ENCODE measurements at places on chromosomes 5 and 9.

GRCh38 chr5:150560401-150561191, 52.7 kb downstream of the NDST1 start:
- DNase-seq, result peak; percentile 60

GRCh38 chr5:89397096-89397495, 514.1 kb upstream of the MEF2C start:
- no peak for DNase-seq

DNA sequence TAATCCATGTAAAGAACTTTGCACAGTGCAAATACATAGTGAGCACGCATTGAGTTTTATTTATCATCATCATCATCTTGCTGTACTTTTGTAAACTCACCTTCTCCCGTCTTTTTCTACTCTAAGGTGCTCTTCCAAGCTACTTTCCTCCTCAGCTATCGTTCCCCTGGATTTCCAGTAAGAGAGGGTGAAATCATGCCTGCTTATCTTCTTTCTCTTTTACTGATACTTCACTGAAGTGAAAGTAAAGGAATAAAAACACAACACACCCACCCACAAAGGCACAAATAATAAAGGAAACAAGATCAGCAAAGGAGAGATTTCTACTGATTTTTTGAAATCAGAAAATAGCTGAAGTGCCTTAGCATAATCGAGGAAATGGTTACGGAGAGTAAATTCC, 509.9 kb downstream of the RAB3C start:
- no peak for DNase-seq

DNA sequence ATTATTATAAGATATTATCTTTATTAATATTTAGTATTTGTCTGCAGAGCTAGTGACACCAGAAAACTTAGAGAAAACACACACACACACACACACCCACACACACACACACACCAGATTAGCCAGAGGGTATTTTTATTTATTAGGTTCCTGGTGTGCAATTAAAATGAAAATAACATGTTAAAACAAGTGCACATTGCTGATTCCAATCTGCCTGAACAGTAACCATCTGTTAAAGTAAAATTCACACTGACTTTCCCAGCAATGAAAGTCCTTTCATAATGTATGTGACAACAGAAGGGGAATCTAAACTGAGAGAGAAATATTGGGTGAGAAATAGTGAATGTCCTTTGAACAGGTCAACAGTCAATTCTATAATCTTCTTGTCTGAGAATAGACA, 2323.5 kb upstream of the ACO1 start:
- no peak for DNase-seq

- no peak for DNase-seq
These were observed 946 bp downstream of the ADCY2 start for GRCh38 chr5:7396713-7397454.

GRCh38 chr5:61534481-61535267, 202.6 kb downstream of the ZSWIM6 start:
- no peak for DNase-seq

DNA sequence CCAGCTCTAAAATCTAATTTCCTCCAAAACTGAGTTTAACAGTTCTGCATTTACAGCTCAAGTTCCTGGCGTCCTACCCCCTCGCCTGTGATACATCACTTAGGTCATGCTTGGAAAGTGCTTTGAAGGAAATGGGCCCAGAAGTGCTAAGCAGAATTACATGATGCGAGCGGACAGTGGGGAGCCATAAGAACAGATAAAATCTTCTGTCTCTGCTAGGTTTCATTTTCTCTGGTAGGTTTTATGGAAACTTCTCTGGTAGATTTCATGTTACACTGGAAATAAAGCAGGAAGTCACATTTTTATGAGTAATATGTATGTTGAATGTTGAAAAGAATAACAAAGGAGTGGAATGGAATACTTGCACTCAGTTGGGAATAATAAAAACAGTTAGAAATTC, 138.3 kb downstream of the ZDHHC21 start:
- no peak for DNase-seq

DNA sequence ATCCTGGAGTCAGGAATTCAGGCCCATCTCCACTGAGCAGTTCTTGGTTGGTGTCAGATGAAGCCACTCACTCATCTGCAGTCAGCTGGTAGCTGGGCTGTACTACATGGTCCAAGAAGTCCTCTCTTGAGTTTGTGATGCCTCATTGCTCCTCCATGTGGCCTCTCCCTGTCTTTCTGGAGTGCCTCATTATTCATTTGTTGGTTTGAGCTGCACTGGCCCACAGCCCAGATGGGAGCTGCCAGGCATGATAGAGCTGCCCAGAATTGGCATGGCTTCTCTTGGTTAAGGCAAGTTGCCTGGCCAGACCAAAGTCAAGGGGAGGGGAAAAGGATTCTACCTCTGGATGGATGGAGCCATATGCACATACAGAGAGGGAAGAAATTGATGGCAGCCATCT, 8.0 kb downstream of the PTCD2 start:
- no peak for DNase-seq

DNA sequence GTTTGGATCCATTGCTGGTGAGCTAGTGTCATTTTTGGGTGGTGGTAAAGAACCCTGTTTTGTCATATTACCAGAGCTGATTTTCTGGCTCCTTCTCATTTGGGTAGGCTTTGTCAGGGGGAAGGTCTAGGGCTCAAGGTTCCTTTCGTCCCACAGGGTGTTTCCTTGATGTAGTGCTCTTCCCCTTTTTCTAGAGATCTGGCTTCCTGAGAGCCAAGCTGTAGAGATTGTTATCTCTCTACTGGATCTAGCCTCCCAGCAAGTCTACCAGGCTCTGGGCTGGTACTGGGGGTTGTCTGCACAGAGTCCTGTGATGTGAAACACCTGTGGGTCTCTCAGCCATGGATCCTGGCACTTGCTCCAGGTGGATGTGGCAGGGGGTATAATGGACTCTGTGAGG, 145.9 kb downstream of the HINT1 start:
- DNase-seq, result no peak

DNA sequence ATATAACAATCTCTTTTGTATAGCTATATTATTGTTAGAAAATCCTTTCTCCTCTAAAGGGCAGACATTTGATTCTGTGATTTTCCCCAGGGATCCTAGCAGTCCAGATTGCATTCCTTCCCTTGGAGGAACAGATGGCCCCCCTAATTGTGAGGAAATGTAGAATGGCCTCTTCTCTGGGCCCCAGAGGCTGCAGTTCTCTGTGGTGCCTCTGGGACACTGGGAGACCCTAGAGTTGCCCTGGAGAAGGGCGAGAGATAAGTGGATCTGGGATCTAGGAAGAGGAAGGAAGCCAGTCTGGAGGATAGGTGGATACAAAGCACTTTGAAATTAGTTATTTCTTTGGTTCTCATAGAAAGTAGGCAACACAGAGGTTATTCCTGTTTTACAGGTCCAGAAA, 1.9 kb upstream of the HINT2 start:
- DNase-seq, result no peak

DNA sequence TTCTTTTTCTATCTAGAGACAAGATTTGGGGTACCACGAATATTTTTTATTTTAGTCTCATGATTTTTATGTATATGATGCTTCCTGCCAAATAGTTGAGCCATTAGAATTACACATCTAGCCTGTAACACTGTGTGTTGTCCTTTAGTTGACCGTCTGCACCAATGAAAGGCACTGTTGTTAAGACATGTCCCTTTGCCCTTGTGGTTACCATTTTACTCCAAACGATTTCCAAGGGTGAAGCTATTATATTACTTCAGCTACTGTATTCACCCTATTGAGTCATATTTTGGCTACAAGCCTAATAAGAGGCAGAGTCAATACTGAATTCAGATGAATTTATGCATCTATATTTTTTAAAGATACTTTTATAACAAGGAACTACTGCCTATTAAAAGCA, 207.6 kb downstream of the CETN3 start:
- no peak for DNase-seq

GRCh38 chr9:83582029-83582428, 40.9 kb upstream of the IDNK start:
- DNase-seq, result no peak

DNA sequence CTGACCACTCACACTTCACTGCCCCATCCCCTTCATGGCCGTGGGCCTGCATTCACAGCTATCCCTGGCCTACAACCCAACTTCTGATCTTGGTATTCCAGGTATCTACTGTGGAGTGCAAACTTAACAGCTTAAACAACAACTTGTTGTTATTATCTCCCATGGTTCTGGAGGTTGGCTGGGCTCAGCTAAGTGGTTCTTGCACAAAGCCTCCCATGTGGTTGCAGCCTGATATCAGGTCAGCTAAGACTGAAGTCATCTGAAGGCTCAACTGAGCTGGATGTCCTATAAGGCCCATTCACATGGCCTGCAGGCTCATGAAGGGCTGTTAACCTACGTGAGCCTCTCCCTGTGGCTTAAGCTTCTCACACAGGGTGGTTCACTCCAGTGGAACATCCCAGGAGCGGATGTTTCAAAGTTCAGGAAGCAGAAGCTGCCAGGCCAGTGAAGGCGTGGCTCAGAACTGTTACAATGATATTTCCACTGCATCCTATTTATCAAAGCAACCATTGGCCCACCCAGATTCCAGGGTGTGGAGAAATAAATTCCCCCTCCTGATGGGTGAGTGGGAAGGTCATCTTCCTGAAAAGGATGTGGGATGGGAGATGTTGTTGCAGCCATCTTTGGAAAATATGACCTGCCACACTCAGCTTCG, 30.0 kb upstream of the TRIO start:
- no peak for DNase-seq

- no peak for DNase-seq
These were observed 6.3 kb downstream of the TYRP1 start for GRCh38 chr9:12699529-12699928.

GRCh38 chr5:83270311-83270710, 193.0 kb downstream of the XRCC4 start:
- no peak for DNase-seq

GRCh38 chr9:570187-570586, 271.3 kb upstream of the DMRT1 start:
- DNase-seq, result no peak

GRCh38 chr5:80125022-80125961, 90.1 kb downstream of the THBS4 start:
- no peak for DNase-seq

GRCh38 chr5:37668524-37669047, 171.3 kb downstream of the GDNF start:
- DNase-seq, result peak; percentile 33

GRCh38 chr9:133897675-133898074, 94.4 kb downstream of the VAV2 start:
- DNase-seq, result no peak

DNA sequence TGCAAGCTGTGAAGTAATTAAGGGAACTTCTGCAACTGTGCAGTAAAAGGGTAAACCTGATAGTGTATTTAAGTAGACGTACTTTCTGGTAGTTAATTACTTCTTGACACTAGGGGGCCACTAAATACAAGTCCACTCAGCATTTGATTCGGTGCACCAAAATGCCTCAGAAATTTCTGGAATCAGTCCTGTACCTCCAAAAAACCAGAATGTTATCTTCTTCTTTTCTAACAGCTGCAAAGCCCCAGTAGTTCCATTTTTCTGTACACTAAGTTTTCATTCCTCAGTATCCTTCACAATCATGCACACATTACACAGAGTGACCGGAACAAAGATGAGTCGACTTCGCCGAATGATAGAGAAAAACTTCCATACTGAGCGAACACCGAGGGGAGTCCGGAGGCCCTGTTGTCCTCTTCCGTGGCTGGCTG, 484 bp downstream of the GFM2 start:
- DNase-seq, result no peak

- no peak for DNase-seq
These were observed 23.0 kb downstream of the GDNF start for GRCh38 chr5:37816883-37817282.

DNA sequence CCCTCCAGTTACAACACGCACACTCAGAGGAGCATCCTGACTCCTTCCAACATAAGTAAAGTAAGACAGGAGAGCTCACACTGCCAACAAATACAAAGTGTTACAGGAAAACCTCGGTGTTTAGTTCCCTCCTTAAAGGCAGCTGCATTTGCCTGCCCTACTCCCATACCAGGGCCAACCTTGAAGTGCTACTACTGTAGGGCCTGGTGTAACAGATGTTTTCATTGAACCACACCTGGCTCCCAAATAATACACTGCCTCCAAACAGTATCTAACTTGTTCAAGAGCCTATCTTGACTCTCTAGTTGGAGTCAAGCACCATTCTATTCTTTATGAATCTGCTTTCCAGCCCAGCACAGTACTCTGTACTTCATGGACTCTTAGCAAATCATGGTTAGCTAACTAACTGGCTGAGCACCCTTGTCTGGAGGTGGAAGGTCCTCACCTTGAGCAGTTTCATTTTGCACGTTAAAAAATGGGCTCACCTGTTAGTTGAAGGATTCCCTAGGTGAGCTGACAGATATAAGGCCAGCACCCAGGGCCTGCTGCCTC, 34.6 kb downstream of the TTC39B start:
- DNase-seq, result no peak

DNA sequence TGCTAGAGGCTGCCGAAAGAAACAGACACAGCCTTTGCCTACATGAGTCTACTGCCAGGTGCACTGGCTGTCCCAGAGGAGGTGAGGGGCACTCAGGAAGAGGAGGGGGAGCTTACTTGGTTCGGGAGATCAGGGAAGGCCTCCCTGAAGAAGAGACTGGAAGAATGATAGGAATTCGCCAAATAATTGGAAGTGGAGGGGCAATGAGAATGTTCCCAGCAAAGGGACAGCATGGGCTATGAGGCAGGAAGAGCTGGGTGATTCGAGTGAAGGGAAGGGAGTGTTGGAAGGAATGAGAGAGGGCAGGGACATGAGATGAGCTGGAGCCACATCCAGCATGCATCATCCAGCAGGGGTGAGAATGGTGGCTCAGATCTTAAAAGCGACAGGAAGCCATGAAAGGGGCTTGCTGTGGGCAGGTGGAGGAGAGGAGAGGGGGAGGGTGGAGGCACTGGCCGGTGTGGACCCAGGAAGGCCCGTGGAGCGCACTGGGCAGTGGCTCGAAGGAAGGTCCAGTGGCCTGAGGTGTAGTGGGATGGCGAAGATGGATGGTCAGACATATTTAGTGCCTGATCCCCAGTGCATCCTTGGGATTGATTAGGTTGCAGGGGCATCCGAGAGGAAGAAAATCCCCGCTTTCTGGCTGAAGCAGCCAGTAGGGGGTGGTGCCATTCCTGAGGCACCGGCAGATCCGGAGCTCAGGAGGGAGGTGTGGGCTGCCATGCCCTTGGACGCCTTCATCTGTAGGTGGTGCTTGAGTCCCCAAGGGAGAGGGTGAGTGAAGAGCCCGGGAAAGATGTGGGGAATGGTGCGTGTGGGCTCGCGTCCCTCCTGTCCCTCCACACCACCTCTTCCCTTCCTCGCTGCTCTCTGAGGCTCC, 53.5 kb upstream of the GARNL3 start:
- DNase-seq, result no peak

DNA sequence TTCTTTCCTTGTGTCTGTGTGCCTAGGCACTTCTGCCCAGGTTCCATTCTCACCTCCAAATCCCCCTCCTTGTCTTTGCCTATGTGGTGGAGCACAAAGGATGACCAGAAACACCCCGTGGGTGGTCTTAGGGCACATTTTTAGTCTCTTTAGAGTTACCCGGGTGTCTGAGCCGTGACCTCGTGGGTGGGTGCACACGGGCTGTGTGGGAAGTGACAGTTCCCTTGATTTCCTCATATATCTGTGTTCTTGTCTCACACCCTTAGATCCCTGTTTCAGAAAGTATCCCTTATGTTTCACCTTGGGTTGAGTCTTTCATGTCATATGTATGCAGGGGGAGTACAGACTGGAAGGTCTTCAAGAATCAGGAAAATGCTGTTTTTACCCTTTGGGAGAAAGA, 13.4 kb upstream of the SMIM32 start:
- no peak for DNase-seq

Measured in iPS DF 19.7 (cell line).